ENCODE measurements at places on chromosomes 7 and 10. TPM values are rescaled to one million over a fixed set of nuclear protein-coding genes. Genes with fewer than 3 reads are reported as not detected.

Gene KIAA1217
- 23.5 TPM for total RNA-seq

- no peak for DNase-seq
- H3K36me3 ChIP-seq: no peaks in the 10 kb centered on the region
- no peak overlapping the region for H3K4me3 ChIP-seq
- peaks cover 19% of the 10 kb centered on the region for H3K4me1 ChIP-seq
- H3K27ac ChIP-seq: no peak overlapping the region
Measured at GRCh38 chr7:128168667-128169210, 72.3 kb upstream of the LEP start.

- no peak overlapping the region for H3K4me3 ChIP-seq
- H3K27ac ChIP-seq: no peak overlapping the region
- peaks cover 43% of the 10 kb centered on the region for H3K4me1 ChIP-seq
- no peak for DNase-seq
Measured at GRCh38 chr10:44971434-44971833, 7.2 kb downstream of the DEPP1 start.

DNA sequence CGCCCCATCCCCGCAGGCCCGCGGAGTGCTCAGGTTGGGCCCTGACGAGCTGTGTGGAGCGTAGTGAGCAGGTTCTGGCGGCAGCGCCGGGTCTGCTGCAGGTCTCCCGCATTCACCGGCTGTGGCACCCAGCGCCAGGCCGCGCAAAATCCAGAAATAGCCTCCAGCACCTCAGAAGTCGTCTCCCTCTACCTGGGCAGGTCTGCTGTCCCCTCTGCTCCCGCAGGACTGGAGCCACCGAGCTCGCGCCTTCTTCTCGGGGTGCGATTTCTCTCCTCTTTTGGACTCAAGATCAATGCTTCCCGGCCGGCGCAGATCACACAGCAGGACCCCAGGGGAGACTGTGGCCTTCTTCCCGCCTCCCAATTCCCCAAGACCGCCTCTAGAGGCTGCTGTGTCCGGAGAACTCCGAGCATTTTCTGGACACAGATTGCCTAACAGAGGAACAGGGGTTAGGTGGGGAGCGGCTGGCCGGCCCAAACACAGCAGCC, 8.4 kb downstream of the TLX1 start:
- H3K36me3 ChIP-seq: no peaks in the 10 kb centered on the region
- DNase-seq: no peak
- no peak overlapping the region for H3K27ac ChIP-seq
- H3K4me1 ChIP-seq: peaks cover 16% of the 10 kb centered on the region

Gene ACSL5
- total RNA-seq: 79.1 TPM

Gene HK1
- 84.0 TPM for total RNA-seq

GRCh38 chr10:133001114-133001513, 58.7 kb upstream of the CFAP46 start:
- H3K36me3 ChIP-seq: no peaks in the 10 kb centered on the region
- peaks cover 7% of the 10 kb centered on the region for H3K27me3 ChIP-seq
- no peak overlapping the region for H3K27ac ChIP-seq
- no peak overlapping the region for H3K4me3 ChIP-seq
- DNase-seq: no peak

DNA sequence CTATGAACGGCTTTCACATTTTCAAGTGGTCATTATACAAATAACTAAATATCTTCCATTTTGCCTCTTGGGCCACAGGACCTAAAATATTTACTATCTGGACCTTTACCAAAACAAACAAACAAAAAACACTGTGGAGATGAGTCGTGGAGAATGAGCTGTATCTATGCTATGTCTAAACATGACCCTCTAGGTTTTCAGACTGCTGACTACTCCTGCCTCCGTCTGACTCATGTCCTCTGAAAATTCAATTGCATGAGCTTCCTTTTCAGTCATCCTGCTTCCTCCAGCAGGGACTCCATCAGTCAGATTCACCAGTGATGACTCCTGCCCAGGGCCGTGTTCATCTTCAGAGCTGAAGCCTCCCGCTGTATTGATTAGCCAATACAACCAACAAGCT, 96.8 kb downstream of the COL28A1 start:
- no peaks in the 10 kb centered on the region for H3K4me1 ChIP-seq
- H3K36me3 ChIP-seq: no peaks in the 10 kb centered on the region
- H3K4me3 ChIP-seq: no peak overlapping the region
- no peak overlapping the region for H3K27ac ChIP-seq
- no peaks in the 10 kb centered on the region for H3K27me3 ChIP-seq
- DNase-seq: no peak

DNA sequence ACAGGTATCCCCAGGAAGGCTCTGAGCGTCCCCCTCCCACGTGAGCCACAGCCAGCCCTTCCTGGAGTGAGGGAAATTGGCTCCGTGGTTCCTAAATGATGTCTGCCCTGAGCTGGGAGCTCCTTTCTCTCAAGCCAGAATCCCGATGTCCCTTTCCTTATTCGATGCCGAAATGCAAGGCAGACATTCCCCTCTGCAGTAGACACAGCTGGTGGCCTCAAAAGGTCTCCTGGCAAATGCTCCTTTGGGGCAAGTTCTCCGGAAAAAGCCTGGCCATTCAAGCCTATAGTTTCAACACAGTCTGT, 98.9 kb downstream of the HIP1 start:
- H3K36me3 ChIP-seq: no peaks in the 10 kb centered on the region
- H3K4me1 ChIP-seq: peaks cover 14% of the 10 kb centered on the region
- peak overlapping the region; percentile 77 for H3K4me3 ChIP-seq
- peak overlapping the region; percentile 77 for H3K27ac ChIP-seq
- H3K27me3 ChIP-seq: no peaks in the 10 kb centered on the region
- DNase-seq: no peak

- H3K4me3 ChIP-seq: no peak overlapping the region
- peaks cover 4% of the 10 kb centered on the region for H3K4me1 ChIP-seq
- DNase-seq: peak; percentile 86
- H3K27me3 ChIP-seq: peaks cover 8% of the 10 kb centered on the region
- H3K36me3 ChIP-seq: peaks cover 10% of the 10 kb centered on the region
Measured at GRCh38 chr7:1432411-1433082, 26.7 kb downstream of the MICALL2 start.

DNA sequence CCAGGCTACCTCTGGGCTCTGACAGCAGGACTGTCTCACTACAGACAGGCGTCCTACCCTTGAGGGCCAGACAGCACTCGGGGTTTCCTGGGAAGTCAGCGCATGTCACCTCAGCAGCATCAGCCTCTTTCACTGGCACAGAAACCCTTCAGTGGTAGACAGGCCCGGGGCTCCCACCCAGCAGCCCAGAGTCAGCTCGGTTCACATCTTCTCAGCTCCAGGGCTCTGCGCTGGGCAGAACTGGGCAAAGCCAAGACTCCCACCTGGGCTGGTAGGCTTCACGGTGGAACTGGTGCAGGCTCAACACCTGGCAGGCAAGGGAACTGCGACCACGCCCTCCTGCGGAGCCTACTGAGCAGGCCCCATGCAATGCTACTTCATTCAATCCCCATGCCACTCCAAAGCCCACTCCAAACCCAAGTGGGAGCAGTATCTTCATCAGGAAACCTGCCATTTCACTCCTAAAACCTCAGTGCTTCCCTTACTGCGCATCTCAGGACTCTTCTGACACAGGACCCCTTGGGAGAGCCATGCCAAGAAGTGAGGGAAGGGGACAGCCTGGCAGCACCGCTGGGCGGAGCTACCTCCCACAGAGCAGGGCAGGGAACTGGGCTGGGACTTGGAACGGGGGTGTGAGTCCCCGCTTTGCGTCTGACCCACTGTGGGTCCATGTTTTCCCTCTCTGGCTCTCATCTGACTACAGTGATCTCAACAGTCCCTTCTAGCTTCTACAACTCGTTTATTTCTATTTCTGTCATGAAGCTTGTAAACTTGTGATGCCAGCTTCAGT, 60.4 kb downstream of the SCRN1 start:
- H3K4me3 ChIP-seq: no peak overlapping the region
- peaks cover 3% of the 10 kb centered on the region for H3K36me3 ChIP-seq
- no peaks in the 10 kb centered on the region for H3K4me1 ChIP-seq
- H3K27me3 ChIP-seq: no peaks in the 10 kb centered on the region

DNA sequence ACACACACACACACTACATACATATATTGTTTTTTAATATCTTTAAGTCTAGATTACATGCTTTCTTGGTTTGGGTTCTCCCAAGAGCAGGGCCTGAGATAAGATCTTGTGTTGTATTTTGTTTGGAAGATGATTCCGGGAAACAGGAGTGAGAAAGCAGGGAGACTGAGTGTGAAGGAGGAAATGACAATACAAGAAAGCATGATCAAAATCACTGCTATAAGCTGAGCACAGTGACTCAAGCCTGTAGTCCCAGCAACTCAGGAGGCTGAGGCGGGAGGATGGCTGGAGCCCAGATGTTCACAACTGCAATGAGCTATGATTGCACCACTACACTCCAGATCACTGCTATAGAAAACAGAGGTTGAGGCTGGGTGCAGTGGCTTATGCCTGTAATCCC, 267.6 kb downstream of the SKIDA1 start:
- no peaks in the 10 kb centered on the region for H3K4me1 ChIP-seq
- H3K4me3 ChIP-seq: no peak overlapping the region
- H3K27ac ChIP-seq: no peak overlapping the region

- no peaks in the 10 kb centered on the region for H3K4me1 ChIP-seq
- no peak overlapping the region for H3K4me3 ChIP-seq
- H3K27me3 ChIP-seq: no peaks in the 10 kb centered on the region
- H3K36me3 ChIP-seq: no peaks in the 10 kb centered on the region
- DNase-seq: no peak
Measured at GRCh38 chr10:1316121-1316808, 260.1 kb downstream of the WDR37 start.

DNA sequence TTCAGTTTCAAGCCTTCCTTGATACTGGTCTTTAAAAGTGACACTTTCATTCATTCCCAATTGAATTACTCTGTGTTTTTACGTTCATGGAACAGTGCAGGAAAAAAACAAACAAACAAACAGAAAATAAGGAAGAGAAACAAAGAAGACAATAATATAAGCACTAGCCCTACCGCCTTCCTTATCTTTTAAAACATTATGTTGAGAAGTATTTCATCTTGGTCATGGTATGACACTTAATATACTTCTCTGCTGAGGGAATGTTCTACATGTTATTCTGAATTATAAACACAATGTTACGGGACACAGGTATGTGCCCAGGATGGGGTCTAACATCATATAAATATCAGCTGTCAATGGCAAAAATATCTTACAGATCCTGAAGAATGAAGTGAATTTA, 176.7 kb downstream of the SFMBT2 start:
- H3K4me1 ChIP-seq: peaks cover 8% of the 10 kb centered on the region
- H3K27ac ChIP-seq: no peak overlapping the region
- no peaks in the 10 kb centered on the region for H3K27me3 ChIP-seq
- H3K4me3 ChIP-seq: no peak overlapping the region

Gene IFIT1B
- total RNA-seq: not detected

Gene CALCR
- total RNA-seq: not detected

Gene NUDT13
- total RNA-seq: 2.3 TPM

Gene DENND2A
- 26.2 TPM for total RNA-seq

GRCh38 chr10:131886237-131886636, 14.6 kb upstream of the PPP2R2D start:
- H3K4me1 ChIP-seq: no peaks in the 10 kb centered on the region
- H3K4me3 ChIP-seq: no peak overlapping the region
- peaks cover 8% of the 10 kb centered on the region for H3K27me3 ChIP-seq
- peak; percentile 25 for DNase-seq
- no peaks in the 10 kb centered on the region for H3K36me3 ChIP-seq

Gene OR6V1
- not detected for total RNA-seq

GRCh38 chr7:20064974-20065862, 152.0 kb downstream of the MACC1 start:
- H3K36me3 ChIP-seq: no peaks in the 10 kb centered on the region
- no peak overlapping the region for H3K4me3 ChIP-seq
- DNase-seq: no peak
- H3K4me1 ChIP-seq: no peaks in the 10 kb centered on the region

GRCh38 chr10:31118556-31118955, 86.9 kb upstream of the ZNF438 start:
- H3K36me3 ChIP-seq: no peaks in the 10 kb centered on the region
- H3K27me3 ChIP-seq: no peaks in the 10 kb centered on the region
- no peaks in the 10 kb centered on the region for H3K4me1 ChIP-seq
- no peak overlapping the region for H3K4me3 ChIP-seq
- no peak overlapping the region for H3K27ac ChIP-seq
- DNase-seq: no peak

- H3K4me1 ChIP-seq: peaks cover 9% of the 10 kb centered on the region
- DNase-seq: no peak
- no peaks in the 10 kb centered on the region for H3K27me3 ChIP-seq
- H3K4me3 ChIP-seq: no peak overlapping the region
- H3K36me3 ChIP-seq: no peaks in the 10 kb centered on the region
- H3K27ac ChIP-seq: no peak overlapping the region
Measured at GRCh38 chr7:721619-722248, 4.8 kb upstream of the DNAAF5 start.

Gene CPA4
- not detected for total RNA-seq

Gene EN2
- not detected for total RNA-seq

Gene ABCC2
- total RNA-seq: 1.1 TPM

- H3K27ac ChIP-seq: no peak overlapping the region
- DNase-seq: no peak
- H3K4me1 ChIP-seq: no peaks in the 10 kb centered on the region
- H3K36me3 ChIP-seq: no peaks in the 10 kb centered on the region
Measured at GRCh38 chr10:99629625-99629978, 9.4 kb upstream of the SLC25A28 start.

- no peak overlapping the region for H3K27ac ChIP-seq
- H3K36me3 ChIP-seq: no peaks in the 10 kb centered on the region
- H3K27me3 ChIP-seq: no peaks in the 10 kb centered on the region
- no peak overlapping the region for H3K4me3 ChIP-seq
- no peak for DNase-seq
- no peaks in the 10 kb centered on the region for H3K4me1 ChIP-seq
Measured at GRCh38 chr7:141280100-141280499, 206.2 kb downstream of the TMEM178B start.

DNA sequence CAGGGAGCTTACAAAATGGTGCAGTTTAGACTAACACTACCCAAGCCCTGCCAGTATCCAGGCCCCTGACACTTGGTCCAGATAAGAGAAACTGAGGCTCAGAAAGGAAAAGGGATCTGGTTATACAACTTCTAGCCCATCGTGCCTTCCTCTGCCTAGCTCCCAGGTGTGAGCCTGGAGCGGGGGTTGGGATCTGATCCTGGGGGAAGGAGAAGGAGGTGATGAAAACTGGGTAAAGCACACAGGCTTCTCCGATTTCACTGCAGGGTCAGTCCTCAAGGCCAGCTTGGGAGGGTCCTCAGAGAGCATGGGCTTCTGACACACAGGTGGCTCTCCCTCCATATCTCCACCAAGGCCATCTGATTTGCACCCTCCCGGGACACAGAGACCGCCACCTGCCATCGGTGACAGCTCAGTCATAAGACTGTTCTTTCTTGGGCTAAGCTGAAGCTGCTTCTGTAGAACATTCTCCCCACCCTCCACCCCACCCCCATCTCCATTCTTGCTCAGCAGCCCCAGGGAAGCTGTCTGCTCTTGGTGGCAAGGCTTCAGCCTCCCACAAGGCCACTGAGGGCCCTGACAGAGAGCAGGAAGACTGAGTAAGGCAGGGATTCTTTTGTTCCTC, 16.4 kb downstream of the SRRM3 start:
- no peak overlapping the region for H3K4me3 ChIP-seq
- no peaks in the 10 kb centered on the region for H3K4me1 ChIP-seq

Gene FAM25C
- not detected for total RNA-seq

Gene MEOX2
- total RNA-seq: 21.9 TPM

- peaks cover 40% of the 10 kb centered on the region for H3K4me1 ChIP-seq
- no peaks in the 10 kb centered on the region for H3K27me3 ChIP-seq
- H3K36me3 ChIP-seq: peaks cover 11% of the 10 kb centered on the region
- DNase-seq: peak; percentile 96
- peak overlapping the region; percentile 99 for H3K4me3 ChIP-seq
Measured at GRCh38 chr7:2353936-2354185, 766 bp upstream of the EIF3B start.

GRCh38 chr10:98511876-98512275, 65.1 kb upstream of the HPS1 start:
- H3K4me1 ChIP-seq: no peaks in the 10 kb centered on the region
- H3K4me3 ChIP-seq: no peak overlapping the region
- no peak overlapping the region for H3K27ac ChIP-seq
- no peaks in the 10 kb centered on the region for H3K27me3 ChIP-seq
